Astrocyte (in vitro differentiated cells and primary cell): ENCODE measurements at places on chromosomes 13 and 19. TPM values are rescaled to one million over a fixed set of nuclear protein-coding genes. Genes with fewer than 3 reads are reported as not detected.

The CBLC gene
- total RNA-seq = not detected in 2 replicates

The JUNB gene
- 101 and 126 TPM in 2 replicates for total RNA-seq

The KIR2DL3 gene
- total RNA-seq = not detected in 2 replicates

The COPE gene
- total RNA-seq = 265 and 298 TPM in 2 replicates

The ADAT3 gene
- total RNA-seq = 3.7 and 5.7 TPM in 2 replicates

- DNase-seq = no peak
These were observed 52.1 kb downstream of the DACH1 start for GRCh38 chr13:71814806-71815360.

- no peak for DNase-seq
These were observed 4.6 kb downstream of the TLE2 start for GRCh38 chr19:3024509-3024869.

- no peak for DNase-seq
These were observed 17.4 kb downstream of the CHST8 start for GRCh38 chr19:33639035-33639681.

DNA sequence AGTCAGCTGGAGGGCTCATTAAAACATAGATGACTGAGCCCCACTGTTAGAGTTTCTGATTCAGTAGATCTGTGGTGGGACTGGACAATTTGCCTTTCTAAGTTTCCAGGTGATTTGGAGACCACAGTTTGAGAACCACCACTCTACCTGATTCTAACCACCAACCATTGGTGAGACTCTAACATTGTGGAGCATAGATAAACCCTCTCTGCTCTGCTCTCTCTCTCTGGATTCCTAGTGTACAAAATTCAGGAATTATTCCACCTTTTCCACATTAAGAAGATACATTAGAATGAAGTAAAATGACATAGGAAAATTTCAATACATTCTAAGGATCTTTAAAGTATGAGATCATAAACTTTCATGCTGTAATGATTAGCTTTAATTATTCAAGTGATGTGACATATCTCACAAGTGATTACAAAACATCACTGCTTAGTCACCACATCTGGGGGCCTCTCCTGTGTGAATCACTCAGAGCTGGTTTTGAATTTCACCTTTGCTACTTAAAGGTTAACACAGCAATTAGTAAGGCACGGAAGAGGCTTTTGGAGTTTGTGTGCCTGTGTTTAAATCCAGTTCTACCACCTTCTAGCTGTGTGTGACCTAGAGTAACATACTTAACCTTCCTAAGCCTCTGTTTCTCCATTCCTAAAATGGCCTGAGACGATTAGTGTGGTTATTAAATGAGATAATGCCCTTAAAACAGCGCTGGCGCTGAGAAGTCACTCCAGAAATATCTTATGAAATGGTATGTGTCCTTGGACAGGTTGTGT lies 78.5 kb upstream of the NBEA start:
- DNase-seq = peak; percentile 95

GRCh38 chr13:39965309-39965708 lies 309.8 kb downstream of the COG6 start:
- DNase-seq = no peak

- no peak for DNase-seq
These were observed 71.7 kb downstream of the GPC5 start for GRCh38 chr13:91470084-91470621.

GRCh38 chr19:2983351-2984214 lies 6.2 kb downstream of the TLE6 start:
- DNase-seq = peak; percentile 75

DNA sequence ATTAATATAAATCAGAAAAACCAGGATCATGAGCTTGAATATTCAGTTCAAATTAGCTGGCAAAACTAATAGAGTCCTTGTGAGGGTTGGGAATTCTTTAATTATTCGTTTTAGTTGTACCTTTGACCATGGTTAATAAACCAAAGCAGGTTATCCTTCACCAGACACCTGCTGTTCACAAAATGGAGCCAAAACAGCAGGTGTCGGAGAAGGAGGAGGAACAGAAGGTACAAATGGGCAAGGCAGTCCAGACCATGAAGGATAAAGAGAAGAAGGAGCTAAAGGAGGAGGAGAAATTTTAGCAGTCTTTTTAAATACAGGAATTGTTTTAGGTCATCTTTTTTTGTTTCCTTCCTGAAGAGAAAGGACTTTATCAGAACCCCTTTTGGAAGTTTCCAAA lies 106.1 kb downstream of the NHLRC3 start:
- no peak for DNase-seq

DNA sequence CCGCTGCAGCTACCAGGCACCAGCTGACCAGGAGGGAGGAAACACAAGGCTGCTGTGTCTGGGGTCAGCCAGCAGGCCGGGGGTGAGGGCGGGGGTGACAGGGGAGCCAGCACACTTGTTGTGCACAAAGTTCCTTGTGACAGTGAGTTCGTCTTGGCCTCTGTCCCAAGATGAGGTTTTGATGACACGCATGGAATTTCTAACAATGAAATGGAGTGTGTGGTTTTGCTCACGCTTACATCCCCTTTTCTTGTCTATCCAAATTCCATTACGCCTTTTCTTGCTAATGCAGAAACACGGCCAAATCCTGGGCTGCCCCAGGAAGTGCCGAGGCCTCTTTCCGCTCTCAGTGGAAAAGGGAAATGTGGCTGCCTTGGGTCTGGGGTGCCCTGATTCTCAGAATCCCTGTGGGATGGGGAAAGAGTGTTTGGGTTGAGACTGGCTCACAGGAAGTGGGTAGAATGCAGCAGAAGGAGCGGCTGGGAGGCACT lies 73.8 kb downstream of the GADD45B start:
- peak; percentile 98 for DNase-seq

DNA sequence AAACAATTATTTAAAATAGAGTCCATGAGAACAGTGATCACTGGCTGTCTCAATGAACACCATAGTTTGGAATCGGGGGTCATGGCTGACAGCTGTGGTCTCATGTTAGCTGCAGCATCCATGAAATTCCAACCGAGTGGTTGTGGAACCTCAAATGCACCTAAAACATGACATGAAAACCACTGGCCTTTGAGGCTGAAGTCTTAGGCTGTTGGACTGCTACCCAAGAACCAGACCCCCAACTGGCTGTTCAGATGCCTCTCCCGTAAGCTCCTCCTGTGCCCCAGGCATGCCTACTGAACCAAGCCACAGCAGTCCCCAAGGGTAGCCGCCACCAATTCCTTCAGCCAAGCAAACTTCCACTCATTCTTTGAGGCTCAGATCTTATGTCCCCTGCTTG lies 50.5 kb downstream of the ATP7B start:
- no peak for DNase-seq

GRCh38 chr13:76715075-76715474 lies 171.1 kb downstream of the KCTD12 start:
- no peak for DNase-seq

GRCh38 chr13:32707471-32707870 lies 121.2 kb downstream of the PDS5B start:
- no peak for DNase-seq
